ENCODE measurements at places on chromosomes 16 and 17.

DNA sequence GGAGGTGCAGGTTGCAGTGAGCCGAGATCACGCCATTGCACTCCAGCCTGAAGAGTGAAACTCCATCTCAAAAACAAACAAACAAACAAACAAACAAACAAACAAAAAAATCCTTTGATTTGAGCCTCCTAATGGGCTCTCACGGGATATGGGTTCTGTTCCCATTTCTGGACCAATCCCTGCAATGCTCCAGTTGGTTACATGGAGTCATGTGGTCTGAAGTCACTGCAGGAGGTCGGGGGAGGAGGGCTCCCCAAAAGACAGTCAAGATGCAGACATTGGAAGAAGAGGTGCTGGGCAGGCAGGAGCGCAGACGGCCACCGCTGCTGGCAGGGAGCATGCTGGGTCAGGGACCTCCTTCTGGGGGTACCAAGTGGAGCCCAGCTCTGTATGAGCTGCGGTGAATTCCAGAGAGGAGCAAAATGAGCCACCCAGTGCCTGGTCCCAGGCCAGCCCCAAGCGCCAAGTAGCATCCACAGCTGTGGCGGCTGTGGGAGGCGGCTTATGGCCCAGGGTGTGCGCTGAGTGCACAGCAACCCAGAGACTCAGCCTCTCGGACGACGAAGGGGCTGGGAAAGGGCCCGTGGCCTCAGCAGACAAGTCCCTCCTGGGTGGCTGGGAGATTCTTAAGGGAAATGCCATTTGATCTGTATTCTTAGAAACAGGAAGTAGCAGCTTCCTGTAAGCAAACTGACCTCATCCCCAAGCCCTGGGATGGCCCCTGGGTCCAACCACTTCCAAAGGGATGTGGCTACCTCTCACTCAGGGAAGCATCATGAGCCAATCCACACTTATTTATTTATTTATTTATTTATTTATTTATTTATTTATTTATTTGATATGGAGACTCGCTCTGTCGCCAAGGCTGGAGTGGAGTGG, 19.6 kb upstream of the ATP2A3 start:
- no peak for DNase-seq

- DNase-seq = no peak
Observed at GRCh38 chr17:64252831-64253230, 10.2 kb downstream of the TEX2 start.

- DNase-seq = no peak
Observed at GRCh38 chr17:8963647-8964258, 1.8 kb downstream of the PIK3R5 start.

- DNase-seq = no peak
Observed at GRCh38 chr16:47873434-47873833, 282.4 kb downstream of the ABCC12 start.

DNA sequence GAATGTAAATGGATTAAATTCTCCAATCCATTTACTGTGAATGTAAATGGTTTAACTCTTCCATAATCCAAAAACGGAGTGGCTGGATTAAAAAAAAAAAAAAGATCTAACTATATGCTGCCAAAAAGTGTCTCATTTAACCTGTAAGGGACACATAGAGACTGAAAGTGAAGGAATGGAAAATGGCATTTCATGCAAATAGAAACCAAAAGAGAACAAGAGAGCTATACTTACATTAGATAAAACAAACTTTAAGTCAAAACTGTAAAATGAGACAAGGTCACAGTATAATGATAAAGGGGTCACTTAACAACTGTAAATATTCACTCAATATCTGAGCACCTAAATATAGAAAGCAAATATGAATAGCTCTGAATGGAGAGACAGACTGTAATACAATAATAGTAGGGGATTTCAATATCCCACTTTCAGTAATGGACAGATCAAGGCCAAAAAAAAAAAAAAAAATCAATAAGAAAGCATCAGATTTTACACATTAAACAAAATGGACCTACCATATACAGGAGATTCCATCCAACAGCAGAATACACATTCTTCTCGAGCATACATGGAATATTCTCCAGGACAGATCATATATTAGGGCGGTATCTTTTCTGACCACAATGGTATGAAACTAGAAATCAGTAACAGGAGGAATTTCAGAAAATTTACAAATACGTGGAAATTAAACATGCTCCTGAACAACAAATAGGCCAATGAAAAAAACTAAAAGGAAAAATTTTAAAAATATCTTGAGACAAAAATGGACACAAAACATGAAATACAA, 36.4 kb downstream of the CDR2 start:
- DNase-seq = no peak

DNA sequence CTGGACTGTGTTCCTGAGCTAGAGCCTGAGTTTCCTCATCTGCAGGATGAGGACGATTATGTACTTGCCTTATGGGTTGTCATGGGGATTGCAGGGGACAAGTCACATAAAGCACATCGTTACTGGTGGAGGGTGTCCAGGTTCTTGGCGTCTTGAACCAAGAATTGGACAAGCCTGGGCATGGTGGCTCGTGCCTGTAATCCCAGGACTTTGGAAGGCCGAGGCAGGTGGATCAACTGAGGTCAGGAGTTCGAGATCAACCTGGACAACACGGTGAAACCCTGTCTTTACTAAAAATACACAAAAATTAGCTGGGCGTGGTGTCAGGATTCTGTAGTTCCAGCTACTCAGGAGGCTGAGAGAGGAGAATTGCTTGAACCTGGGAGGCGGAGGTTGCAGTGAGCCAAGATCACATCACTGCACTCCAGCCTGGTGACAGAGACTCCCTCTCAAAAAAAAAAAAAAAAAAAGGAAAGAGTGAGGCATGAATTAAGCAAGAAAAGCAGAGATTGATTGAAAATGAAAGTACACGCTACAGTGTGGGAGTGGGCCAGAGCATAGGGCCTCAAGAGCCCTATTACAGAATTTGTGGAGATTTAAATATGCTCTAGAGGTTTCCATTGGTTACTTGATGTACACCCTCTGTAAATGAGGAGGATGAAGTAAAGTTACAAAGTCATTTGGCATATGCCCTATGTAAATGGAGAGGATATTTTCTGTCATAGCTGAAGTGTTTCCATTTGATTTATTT, 30.7 kb downstream of the ADGRG5 start:
- no peak for DNase-seq
